NCI-H1930 (cell line): ENCODE measurements at places on chromosomes 6 and 20.

- DNase-seq = no peak
Observed at GRCh38 chr20:61833807-61834610, 231.7 kb downstream of the TAF4 start.

DNA sequence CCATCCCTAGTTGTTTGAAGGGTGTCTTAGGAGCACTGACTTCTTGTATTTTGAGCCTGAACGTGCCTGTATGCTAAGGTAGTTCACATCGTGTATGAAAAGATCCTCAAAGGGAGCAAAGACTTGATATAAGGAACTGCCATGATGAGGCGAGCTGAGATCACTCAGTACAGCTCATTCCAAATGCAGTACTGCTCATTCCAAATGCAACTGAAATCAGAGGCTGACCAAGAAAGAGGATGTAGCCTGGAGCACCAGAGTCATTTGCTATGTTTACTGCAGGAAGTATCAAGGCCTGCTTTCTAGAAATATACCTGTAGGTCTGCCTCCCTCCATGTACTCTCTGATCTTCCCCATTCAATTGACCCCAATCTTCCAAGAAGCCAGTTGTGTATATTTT lies 832.2 kb downstream of the EYS start:
- no peak for DNase-seq

- DNase-seq = no peak
Observed at GRCh38 chr6:41578217-41579087, 32.3 kb downstream of the FOXP4 start.

DNA sequence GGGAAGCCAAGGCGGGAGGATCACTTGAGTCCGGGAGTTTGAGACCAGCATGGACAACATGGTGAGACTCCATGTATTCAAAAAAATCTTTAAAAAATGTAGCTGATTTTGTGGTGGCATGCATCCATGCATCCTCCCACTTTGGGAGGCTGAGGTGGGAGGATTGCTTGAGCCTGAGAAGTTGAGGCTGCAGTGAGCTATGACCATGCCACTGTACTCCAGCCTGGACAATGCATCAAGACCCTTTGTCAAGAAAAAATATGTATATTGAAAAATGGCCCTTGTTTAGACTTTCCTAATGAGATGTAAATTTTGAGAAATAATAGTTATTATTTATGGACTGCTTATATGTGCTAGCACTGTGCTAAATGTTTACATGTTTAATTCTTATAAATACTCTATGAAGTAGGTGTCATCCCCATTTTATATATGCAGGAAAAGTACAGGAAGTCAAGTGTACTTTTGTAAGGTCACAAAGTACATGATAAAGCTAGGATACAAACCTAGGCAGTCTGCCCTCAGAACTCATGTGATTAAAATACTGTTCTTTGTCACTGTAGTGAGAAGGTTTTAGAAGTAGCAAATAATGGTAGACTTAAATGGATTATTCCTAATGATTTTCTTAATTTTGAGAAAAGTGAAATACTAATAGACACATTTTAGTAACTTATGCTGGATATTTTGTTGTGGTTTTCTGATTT lies 58.8 kb downstream of the ITCH start:
- DNase-seq = no peak

DNA sequence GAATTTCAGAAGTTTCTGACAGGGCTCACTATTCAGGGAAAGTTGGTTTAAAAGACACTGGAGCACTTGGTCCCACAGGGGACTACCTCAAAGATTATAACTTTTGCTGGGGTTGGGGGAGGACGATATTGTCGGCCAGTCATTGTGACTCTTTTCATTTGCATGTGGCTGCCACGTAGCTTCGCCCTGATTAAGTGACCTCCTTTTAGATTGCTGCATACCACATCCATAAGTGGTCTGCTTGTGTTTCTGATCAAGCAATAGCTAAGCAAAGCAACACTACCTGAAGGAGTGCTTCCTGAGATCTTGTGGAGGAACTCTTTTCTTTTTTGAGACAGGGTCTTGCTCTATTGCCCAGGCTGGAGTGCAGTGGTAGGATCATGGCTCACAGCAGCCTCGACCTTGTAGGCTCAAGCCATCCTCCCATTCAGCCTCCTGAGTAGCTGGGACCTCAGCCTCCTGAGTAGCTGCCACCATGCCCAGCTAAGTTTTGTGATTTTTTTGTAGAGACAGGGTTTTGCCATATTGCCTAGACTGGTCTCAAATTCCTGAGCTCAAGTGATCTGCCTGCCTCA lies 691.3 kb downstream of the EPM2A start:
- DNase-seq = no peak
